Activated CD4-positive, alpha-beta T cell treated with anti-CD3 and anti-CD28 coated beads, Interleukin-2, amount 10 ng/mL, durations not matched to agents 7 days and 5 days (primary cell): ENCODE measurements at places on chromosomes 13 and 19. TPM values are rescaled to one million over a fixed set of nuclear protein-coding genes. Genes with fewer than 3 reads are reported as not detected.

Gene IGFL2
- not detected for total RNA-seq

Gene ZNF135
- total RNA-seq, result 1.1 TPM

Gene POGLUT2
- total RNA-seq, result 6.8 TPM

Gene GPR180
- 6.8 TPM for total RNA-seq

Gene CILP2
- not detected for total RNA-seq

Gene ACP4
- total RNA-seq, result not detected

Gene CAPN12
- total RNA-seq, result 3.7 TPM

Gene ANKRD24
- 0.72 TPM for total RNA-seq

Gene RASAL3
- total RNA-seq, result 120 TPM

Gene CEACAM3
- not detected for total RNA-seq

Gene DPF1
- total RNA-seq, result 0.20 TPM

Gene KCNJ14
- 0.87 TPM for total RNA-seq

DNA sequence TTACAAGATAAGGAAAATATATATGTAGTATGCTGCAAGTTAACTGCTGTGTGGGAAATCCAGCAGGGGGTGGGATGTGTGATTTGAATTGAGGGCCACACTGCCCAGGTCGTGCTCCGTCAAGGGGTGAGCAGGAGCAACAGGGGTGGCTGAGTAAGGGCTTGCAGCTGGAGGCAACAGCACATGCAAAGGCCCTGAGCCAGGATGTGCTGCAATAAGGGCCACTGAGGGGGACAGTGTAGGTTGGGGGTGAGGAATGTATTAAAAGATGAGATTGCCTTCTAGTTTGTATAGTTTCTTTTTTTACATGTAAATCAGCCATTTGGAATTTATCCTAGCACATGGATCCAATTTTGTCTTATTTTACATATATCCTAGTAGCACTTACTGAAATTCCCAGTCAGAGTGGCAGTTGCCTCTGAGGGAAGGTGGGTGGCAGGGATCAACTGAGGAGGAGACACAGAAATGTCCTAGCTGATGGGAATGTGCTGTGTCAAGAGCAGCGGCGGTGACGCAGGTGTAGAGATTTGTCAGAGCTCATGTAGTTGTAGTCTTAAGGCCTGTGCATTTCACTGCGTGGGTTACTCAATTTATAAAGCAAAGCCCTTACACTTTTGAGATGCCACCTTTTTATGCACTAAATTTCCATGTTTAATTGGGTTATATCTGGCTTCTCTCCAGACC is 5.4 kb upstream of the RBM42 start:
- peaks cover 4% of the 10 kb centered on the region for H3K4me1 ChIP-seq
- DNase-seq, result no peak
- H3K36me3 ChIP-seq, result peaks cover 12% of the 10 kb centered on the region

- H3K36me3 ChIP-seq, result no peaks in the 10 kb centered on the region
- H3K27ac ChIP-seq, result no peak overlapping the region
- no peak for DNase-seq
- no peak overlapping the region for H3K4me3 ChIP-seq
- peaks cover 14% of the 10 kb centered on the region for H3K4me1 ChIP-seq
Measured at GRCh38 chr13:50684366-50684765, 159.1 kb downstream of the DLEU7 start.

GRCh38 chr13:21218351-21219035 is 42.0 kb downstream of the MRPL57 start:
- H3K4me1 ChIP-seq, result peaks cover 22% of the 10 kb centered on the region
- peak; percentile 56 for DNase-seq
- peaks cover 41% of the 10 kb centered on the region for H3K27me3 ChIP-seq
- H3K27ac ChIP-seq, result peak overlapping the region; percentile 82
- peak overlapping the region; percentile 3 for H3K4me3 ChIP-seq

GRCh38 chr13:44211286-44211685 is 162.3 kb upstream of the SERP2 start:
- H3K4me3 ChIP-seq, result no peak overlapping the region
- peaks cover 32% of the 10 kb centered on the region for H3K27me3 ChIP-seq

- peak within 1 kb of the TSS; percentile 79 for H3K4me3 ChIP-seq
- peak; percentile 70 for DNase-seq
- peak within 1 kb of the TSS; percentile 93 for H3K27ac ChIP-seq
- peaks cover 83% of the 10 kb centered on the region for H3K4me1 ChIP-seq
- H3K36me3 ChIP-seq, result peaks cover 5% of the 10 kb centered on the region
- no peaks in the 10 kb centered on the region for H3K27me3 ChIP-seq
Measured at GRCh38 chr19:43780706-43781525, at the start of gene KCNN4. KCNN4 (minus strand) TSS chr19:43780973; CDS start chr19:43780861, 112 bp downstream.

DNA sequence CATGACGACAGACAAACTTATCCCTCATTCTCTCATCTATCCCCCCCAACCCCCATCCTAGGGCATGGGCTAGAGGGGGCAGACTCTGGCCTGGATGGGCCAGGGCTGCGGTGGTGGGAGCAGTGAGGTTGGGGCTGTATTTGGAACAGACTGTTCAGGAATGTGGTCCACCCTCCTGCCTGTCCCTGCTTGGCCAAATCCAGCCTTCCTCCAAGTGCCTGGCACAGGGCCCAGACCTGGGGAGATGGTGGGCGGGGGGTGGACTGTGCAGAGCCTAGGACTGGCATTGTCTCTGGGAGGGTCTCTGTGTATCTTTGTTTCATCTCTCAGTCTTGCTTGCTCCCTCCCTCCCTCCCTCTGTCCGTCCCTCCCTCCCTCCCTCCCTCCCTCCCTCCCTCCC is 14.2 kb downstream of the EGLN2 start:
- DNase-seq, result no peak
- no peak overlapping the region for H3K4me3 ChIP-seq
- H3K27ac ChIP-seq, result no peak overlapping the region

DNA sequence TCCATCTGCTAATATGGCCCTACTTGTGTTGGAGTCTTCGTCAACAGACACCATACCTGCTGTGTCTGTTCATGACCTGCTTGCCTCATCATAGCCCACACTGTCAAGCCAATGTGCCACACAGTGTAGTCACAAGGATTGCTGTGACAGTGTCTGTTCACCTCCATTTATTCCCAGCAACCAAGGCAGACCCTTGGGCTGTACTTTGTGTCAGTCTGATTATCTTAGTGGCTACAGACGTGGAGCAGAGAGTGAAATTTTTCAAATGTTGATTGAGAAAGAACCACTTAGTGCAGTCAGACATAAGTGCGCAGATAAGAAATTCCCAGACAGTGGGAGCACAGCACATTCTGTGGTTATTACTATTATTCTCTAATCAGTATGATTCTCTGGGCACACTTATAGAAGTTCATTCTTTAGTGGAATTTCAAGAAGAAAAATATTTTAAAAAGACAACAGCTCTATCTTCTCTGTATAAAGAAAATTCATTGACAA is 184.6 kb downstream of the GPC6 start:
- no peak overlapping the region for H3K4me3 ChIP-seq
- DNase-seq, result no peak
- no peaks in the 10 kb centered on the region for H3K4me1 ChIP-seq

DNA sequence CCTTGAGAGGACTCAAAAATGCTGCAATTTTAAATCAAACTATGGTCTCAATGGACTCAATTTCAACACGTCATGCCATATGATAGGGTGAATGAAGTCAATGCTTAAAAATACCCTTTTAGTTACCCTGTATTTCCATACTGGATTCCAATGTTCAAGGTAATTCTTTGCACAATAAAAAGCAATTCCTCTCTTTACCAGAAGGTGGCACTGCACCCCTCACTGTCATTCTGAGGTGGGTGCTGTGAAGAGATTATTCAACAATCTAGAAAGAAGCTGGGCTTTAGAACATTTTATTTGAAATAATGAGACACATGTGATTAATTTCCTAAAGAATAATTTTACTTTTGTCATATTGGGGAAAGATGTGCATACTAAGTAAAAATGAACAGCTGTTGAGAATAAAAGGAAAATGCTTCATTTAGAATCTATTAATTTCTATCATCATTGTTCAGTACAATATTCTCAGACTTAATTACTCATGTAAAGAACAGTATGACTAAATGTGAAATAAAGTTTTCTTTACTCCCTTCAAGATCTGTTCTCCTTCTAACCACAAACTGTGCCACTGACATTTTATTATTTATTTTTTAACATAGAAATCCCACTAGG is 789.1 kb downstream of the GPC5 start:
- H3K27me3 ChIP-seq, result no peaks in the 10 kb centered on the region
- H3K36me3 ChIP-seq, result no peaks in the 10 kb centered on the region
- no peaks in the 10 kb centered on the region for H3K4me1 ChIP-seq

DNA sequence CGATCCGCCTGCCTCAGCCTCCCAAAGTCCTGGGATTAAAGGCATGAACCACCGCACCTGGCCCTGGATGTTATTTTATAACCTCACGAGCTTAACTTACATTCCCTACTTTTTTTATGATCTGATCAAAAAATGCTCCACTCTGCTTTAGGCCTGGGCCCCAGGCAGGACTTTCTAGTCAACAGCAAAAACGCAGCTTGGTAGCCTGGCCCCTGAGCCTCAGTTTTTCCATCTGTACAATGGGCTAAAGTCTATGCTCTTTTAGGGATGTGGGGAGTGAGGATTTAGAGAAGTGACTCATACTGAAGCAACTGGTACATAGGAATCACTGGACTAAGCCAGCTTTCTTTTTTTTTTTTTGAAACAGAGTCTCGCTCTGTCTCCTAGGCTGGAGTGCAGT is 11.9 kb upstream of the PIK3R2 start:
- peaks cover 45% of the 10 kb centered on the region for H3K36me3 ChIP-seq
- no peaks in the 10 kb centered on the region for H3K4me1 ChIP-seq
- H3K4me3 ChIP-seq, result no peak overlapping the region
- no peaks in the 10 kb centered on the region for H3K27me3 ChIP-seq
- H3K27ac ChIP-seq, result no peak overlapping the region
- DNase-seq, result no peak

- DNase-seq, result no peak
- no peaks in the 10 kb centered on the region for H3K4me1 ChIP-seq
- no peaks in the 10 kb centered on the region for H3K36me3 ChIP-seq
- H3K27ac ChIP-seq, result no peak overlapping the region
Measured at GRCh38 chr13:22262001-22262885, 591.4 kb downstream of the FGF9 start.

DNA sequence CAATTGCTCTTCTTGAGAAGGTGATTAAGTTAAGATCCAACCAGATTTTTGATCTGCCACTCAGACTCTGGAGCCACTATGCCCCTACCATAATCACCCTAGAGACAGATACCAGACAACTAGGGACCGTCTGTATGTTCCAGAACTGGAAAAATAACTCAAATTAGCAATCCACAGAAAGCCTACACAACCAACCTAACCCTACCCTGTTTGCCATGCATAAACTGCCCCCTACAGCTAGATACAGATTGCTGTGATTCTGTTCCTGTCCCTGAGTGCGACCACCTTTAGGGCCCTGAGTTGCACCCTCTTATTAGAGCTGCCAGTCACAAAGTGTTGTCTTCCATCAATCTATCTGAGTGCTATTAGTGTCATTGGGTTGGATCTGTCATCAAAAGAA is 929.8 kb upstream of the SLITRK1 start:
- no peaks in the 10 kb centered on the region for H3K27me3 ChIP-seq
- no peaks in the 10 kb centered on the region for H3K4me1 ChIP-seq
- DNase-seq, result no peak
- H3K4me3 ChIP-seq, result no peak overlapping the region
- no peak overlapping the region for H3K27ac ChIP-seq

GRCh38 chr19:28184997-28185396 is 1028.0 kb downstream of the UQCRFS1 start:
- no peak for DNase-seq
- no peaks in the 10 kb centered on the region for H3K27me3 ChIP-seq
- H3K4me3 ChIP-seq, result no peak overlapping the region
- H3K27ac ChIP-seq, result no peak overlapping the region
- H3K36me3 ChIP-seq, result no peaks in the 10 kb centered on the region

- no peak overlapping the region for H3K27ac ChIP-seq
- no peaks in the 10 kb centered on the region for H3K36me3 ChIP-seq
- H3K4me1 ChIP-seq, result no peaks in the 10 kb centered on the region
- peaks cover 4% of the 10 kb centered on the region for H3K27me3 ChIP-seq
- no peak overlapping the region for H3K4me3 ChIP-seq
Measured at GRCh38 chr13:33164331-33164730, 121.2 kb downstream of the STARD13 start.

DNA sequence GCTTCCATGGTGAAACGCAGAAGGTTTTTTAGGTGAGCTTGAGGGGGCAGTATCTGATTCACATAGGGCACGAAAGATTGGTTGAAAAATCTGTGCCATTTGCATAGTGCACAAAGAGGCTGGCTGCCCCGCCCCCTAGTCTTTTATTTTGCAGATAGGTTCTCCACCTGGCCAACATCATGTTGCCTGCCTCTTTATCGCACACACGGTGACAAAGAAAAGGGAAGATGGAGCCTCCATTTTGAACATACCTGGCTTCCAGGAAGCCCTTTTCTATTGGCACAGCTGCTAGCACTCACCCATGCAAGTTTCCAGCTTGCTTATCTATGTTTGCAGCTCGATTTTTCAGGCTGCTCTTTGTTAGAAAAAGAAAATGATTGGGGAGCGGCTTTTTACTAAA is 316.2 kb upstream of the KLHL1 start:
- H3K4me1 ChIP-seq, result no peaks in the 10 kb centered on the region
- no peaks in the 10 kb centered on the region for H3K27me3 ChIP-seq
- no peak for DNase-seq
- no peak overlapping the region for H3K27ac ChIP-seq

DNA sequence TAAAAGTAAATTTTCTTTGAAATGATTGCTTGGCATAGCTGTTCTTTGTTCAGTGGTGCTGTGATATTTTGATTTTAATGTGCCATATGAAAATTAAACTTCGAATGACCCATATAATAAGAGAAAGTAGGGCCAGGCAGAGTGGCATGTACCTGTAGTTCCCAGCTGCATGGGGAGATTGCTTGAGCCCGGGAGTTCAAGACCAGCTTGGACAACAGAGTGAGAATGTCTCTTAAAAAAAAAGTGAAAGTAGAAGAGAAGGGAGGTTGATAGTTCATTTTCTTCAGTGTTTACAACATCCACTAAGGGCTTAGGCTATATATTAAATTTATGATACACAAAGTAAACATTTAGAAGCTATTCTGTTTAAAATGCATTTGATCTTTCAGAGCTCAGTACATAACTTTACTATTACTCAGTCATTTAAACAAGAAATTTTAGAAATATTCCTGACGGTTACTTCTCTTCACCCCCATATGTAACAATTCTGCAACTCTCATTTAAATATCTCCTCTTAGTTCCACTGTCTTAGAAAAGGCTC is 17.2 kb upstream of the RFC3 start:
- peaks cover 14% of the 10 kb centered on the region for H3K27me3 ChIP-seq
- no peak overlapping the region for H3K27ac ChIP-seq
- H3K4me1 ChIP-seq, result peaks cover 17% of the 10 kb centered on the region
- DNase-seq, result no peak
- no peak overlapping the region for H3K4me3 ChIP-seq

- H3K4me3 ChIP-seq, result no peak overlapping the region
- H3K36me3 ChIP-seq, result no peaks in the 10 kb centered on the region
- DNase-seq, result no peak
- no peak overlapping the region for H3K27ac ChIP-seq
Measured at GRCh38 chr19:41999878-42000208, 5.8 kb upstream of the ATP1A3 start.
